ENCODE measurements at places on chromosomes 16 and 17.
A peak's percentile ranks its signal among the peaks of the same experiment; 100 is the strongest.

- DNase-seq: no peak
Observed at GRCh38 chr17:56598466-56598865, 5.0 kb downstream of the NOG start.

DNA sequence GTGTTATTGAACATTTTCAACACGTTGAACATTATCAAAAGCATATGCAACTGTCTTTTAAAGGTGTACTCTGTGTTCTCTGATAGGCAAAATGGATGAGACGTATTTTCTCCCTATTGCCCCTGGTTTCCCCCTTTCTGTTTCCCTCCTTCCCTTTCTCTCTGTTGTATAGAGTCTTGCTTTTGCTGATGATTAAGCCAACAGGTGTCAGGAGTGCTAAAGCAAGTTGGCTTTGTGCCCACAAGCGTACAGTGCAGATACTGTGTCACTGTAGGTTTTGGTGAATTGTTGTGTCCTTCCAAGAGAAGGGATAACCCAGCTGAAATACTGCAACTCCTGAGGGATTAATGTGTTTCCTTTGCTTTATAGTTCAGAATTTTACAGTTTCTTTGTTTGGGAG lies 74.4 kb downstream of the COX10 start:
- DNase-seq: no peak

DNA sequence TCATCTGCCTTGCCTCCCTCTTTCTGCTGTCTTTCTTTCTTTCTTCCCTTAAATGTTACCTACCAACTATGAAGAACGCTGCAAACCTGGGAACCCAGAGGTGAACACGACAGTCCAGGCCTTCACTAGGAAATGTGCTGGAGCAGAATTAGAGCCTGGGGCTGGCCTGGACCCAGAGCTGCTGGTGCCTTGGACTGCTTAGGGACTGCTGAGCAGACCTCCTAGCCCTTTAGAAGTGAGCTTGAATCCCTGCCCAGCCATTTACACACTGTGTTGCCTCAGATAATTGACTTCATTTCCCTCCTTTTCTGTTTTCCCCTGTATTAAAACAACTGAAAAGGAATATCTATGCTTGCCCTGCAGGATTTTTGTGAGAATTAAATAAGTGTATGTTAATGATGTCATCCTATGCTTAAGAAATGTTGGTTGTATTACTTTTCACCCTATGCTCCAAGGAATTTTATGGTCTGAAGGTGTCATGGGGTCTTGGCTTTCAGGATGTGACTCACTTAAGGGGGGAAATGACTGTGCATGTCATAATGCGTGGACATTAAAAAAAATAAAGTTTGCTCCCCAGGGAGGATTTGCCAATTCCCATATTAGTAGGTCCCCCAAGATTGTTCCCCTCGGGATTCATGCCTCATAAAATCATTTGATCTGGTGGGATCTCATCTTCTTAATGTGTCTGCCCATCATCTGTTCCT lies 11.5 kb downstream of the CDH13 start:
- DNase-seq: no peak

DNA sequence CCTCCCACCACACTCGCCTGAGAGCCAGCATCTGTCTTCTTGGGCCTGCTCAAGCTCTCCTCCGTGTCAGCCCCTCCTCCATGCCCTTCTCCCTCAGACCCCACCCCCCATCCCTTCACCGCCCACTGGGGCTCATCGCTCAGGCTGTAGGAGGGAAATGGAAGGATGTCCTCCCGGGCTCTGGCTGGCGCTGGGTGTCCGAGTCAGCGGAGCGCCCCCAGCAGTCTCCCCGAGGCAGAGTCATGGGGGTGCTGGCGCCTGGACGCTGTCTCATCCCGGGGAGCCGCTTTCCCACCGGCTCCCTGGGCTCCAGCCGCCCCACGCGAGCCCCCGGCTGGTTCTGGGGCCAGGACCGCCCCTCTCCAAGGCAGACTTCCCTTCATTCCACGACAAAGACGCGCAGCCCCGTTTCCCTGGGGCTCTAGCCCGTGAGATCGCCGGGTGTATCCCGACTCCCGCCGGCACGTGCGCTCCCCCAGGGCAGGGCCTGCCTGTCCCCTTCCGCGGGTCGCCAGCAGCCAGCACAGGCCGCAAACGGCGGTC lies 428 bp upstream of the ANTKMT start:
- peak; percentile 42 for DNase-seq

DNA sequence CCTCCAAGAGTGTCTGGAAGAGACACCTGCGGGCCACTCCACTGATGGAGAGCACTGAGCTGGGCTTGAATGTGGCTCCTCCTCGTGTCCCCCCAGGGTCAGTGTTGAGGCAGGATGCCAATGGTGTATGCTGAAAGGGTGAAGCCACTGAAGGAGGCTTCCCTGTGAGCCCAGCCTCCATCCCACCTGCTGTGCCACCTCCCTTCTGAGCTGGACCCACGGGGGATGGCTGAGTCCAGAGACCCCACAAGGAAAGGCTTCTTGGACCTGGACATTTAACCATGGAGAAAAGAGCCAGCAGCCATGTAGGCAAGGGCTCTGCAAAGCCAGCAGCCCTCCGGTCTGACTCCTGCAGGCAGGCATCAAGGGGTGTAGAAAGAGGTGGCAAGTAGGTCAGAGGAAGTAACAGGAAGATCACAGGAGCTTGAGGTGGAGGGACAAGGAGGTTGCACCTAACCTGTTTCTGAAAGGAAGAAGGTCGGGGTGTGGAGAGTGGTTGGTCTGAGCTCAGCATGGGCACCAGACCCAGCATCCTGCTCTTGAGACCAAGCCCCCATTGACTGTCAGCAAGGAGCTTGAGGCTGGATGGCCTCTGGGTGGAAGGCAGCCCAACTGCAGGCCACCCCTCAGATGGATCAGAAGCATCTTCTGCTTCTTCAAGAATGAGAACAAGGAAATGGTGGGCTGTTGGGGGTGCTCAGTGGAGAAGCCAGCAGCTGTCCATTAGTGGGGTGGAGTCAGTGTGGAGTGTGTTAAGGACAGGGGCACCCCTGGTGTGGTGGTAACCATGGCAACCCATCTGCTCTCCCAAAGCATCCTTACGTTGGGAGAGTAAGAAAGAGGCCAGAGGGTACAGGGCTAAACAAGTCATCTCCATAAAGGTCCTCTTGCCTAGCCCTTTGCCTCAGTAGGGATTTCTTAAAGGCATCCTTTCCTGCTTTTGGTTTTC lies 80.7 kb downstream of the PLD6 start:
- DNase-seq: peak; percentile 32

DNA sequence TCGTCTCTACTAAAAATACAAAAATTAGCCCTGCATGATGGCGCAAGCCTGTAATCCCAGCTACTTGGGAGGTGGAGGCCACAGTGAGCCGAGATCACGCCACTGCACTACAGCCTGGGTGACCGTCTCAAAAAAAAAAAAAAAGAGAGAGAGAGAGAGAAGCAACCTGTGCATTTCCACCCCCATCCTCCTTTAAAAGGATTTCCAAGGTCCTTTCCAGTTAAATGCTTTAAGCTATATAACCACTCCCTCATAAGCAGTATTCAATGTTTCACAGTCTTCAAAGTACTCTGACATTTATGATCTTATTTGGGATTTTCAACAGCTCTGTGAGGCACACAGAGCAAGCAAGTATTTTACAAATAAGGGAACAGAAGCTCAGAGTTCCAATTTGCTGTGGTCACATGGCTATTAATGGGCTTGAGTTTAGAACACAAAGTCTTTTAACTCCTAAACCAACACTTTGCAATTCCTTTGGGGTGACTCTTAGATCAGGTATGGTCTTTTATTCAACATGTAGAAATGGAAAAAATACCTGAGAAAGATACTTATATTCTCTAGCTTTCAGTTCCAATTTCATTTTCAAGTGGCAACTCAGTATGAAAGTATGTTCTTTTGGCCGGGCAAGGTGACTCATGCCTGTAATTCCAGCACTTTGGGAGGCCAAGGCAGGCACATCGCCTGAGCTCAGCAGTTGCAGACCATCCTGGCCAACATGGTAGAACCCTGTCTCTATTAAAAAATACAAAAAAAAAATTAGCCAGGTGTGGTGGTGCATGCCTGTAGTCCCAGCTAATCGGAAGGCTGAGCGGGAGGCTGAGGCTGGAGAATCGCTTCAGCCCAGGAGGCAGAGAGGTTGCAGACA lies 31.3 kb downstream of the SPOP start:
- DNase-seq: no peak

GRCh38 chr16:82584553-82585152 lies 42.1 kb upstream of the CDH13 start:
- no peak for DNase-seq

DNA sequence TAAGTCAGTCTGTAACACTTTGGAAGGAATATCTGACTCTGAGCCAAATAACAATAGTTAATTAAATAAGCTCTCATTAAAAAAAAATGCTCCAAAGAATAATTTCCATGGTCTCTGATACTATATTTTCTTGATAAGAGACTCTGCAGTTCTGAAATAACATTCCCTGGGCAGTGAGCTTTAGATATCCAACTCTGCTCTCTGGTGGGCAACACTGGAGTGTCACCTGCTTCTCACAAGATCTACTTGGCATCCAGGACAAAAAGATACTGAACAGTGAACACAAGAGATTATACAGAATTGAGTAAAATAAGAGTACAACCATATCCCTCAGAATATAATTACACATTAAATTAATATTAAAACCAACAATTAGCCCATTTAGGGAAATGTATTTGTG lies 13.7 kb downstream of the BLMH start:
- DNase-seq: no peak

DNA sequence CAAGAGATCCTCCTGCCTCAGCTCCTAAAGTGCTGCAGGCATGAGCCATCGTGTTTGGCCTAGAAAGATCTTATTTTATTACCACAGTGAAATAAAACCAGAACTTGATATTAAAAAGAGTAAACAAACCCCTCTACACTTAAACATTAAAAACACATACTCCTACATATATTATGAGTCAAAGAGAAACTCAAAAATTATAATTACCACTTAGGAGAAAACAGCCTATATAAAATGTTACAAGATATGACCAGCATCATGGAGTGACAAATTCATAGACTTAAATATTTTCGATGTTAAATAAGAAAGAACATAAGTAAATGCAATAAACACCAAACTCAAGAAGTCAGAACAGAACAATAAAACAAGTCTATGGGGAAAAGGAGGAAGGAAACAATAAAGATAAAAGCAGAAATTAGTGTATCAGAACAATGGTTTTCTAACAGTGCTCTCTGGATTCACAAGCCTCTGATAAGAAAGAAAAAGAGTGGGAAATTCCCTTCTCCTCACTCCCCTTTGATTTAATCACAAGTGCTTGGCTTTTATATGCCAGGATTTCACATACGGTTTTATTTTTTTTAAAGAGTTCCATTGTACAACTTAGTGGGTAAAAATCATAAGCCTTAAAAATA lies 23.0 kb downstream of the SKAP1 start:
- no peak for DNase-seq

- no peak for DNase-seq
Observed at GRCh38 chr17:60065867-60066266, 12.9 kb downstream of the HEATR6 start.

- DNase-seq: no peak
Observed at GRCh38 chr17:76530095-76530723, 7.3 kb downstream of the CYGB start.

DNA sequence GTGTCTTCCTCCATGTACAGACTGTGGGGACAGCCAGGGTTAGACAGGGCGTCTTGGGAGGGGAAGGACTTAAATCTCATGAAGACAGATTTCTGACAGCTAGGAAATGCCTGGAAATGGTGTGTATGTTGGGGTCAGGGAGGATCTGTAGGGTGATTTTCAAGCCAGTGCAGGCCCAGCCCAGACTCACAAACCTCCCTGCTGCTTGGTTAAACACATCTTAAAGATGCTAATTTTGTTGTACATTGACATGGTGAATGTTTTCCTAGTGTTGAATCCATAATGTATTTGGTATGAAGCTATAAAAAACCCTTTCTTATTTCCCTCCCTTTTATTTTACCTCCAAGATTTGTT lies 238.3 kb downstream of the CCDC182 start:
- DNase-seq: no peak

GRCh38 chr17:80901319-80901718 lies 90.3 kb upstream of the CHMP6 start:
- DNase-seq: no peak

- DNase-seq: no peak
Observed at GRCh38 chr16:57993438-57993837, 7.0 kb downstream of the ZNF319 start.

DNA sequence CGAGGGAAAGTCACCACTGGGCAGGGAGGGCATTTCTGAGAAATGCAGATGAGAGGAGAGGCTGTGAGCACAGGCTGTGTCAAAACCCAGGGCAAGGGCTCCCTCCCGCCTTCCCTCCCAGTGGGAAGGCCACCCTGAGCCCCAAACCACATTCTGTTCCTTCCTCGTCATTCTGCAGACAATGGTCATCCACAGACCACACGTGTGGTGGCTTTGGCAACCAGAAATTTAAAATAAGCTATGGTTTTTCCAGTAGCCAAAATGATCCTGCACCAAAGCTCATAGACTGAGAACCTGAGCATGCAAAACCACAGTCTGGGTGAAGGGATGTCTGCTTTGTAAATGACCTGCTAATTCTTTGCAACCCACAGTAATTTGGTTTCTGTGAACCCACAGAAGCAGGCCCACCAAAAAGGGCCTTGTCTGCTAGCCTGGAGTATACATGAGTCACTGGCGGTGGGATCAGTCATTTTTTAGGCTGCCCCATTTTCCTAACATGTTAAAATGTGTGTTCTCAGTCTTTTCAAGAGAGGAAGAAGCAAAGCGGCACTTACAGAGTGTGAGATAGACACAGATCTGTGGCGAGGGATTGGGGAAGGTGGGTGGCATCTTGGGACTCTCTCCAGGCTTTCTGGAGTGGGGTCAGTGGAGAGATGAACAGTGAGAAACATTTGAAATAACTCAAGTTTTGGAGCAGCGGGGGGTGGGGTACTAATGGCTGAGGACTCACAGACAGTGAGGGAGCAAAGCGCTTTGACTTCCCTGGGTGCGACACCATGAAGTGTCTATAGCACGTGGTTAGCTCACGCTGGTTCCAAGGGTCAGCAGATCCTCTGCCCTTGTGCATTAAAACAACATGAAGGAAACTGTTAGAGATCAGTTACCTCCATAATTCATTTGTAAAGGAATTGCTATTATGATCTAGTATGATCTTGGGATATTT lies 20.5 kb downstream of the GRB7 start:
- peak; percentile 64 for DNase-seq

DNA sequence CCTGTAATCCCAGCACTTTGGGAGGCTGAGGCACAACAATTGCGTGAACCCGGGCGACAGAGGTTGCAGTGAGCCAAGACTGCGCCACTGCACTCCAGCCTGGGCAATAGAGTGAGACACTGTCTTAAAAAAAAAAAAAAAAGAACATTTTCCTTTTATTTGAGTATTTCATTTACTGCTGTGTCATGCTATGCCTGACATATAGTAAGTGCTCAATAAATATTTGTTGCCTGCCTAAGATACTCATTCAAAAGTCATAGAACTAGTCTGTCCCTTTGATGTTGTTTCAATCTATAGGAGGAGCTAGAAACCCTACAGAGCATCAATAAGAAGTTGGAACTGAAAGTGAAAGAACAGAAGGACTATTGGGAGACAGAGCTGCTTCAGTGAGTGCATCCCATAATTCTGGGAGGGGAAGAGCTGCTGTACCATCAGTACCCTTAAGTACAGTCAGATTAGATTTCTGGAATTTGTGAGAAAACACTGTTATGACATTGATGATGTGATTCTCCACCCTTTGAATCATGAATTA lies 20.0 kb downstream of the CALCOCO2 start:
- no peak for DNase-seq

Data from activated T-cell treated with anti-CD3 and anti-CD28 coated beads, Interleukin-2, amount 50 U/mL, for 1 hour (primary cell).